Posterior vena cava (tissue), 2 donors: ENCODE measurements at places on chromosomes 2 and 18.

DNA sequence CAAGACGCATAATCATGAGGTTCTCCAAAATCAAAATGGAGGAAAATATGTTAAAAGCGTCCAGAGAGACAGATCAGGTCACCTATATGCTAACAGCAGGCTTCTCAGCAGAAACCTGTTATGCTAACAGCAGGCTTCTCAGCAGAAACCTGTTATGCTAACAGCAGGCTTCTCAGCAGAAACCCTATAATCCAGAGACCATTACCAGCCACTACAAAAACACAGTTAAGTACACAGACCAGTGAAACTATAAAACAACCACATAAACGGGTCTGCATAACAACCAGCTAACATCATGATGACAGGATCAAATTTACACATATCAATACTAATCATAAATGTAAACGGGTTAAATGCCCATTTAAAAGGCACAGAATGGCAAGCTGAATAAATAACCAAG, 1548.4 kb upstream of the TMEFF2 start:
- DNase-seq: no peak

GRCh38 chr18:63037491-63037890, 282.1 kb downstream of the BCL2 start:
- no peak for DNase-seq

DNA sequence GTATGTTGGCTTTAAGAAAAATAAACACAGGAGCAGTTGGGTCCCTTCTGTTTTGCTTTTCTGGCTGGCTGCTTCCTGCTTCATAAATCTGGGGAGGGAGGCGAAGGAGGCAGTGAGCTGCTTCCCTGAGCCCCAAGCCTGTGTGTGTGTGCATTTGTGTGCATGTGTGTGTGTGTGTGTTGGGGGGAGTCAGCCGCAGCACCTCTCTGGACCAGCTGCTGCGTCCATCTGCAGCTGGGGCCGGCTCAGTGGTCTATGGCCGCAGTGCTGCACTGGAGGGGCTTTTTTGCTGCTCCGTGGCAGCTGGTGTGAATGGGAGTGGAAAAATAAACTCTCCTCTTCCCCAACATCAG, 192.3 kb downstream of the RNF144A start:
- no peak for DNase-seq

DNA sequence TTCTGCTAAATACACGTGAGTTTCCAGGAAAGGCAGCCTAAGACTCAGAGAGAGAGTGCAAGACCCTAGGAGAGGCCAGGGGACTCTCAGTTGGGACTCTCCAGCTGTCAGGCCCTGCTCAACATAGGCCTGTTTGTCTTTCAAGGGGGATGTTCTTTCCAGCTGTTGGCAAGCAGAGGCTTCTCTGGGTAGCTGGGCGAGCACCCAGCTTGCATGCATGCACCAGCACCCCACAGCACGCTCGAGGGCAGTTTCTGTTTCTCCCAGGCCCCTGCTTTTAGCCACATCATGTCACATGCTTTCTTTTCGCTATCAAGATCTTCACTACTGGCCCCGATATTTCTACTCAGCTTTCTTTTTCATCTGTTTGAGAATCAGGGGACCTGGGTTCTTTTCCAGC, 479.3 kb upstream of the HS6ST1 start:
- no peak for DNase-seq

- DNase-seq: no peak
These were observed 272.4 kb downstream of the AGAP1 start for GRCh38 chr2:235766278-235766677.

GRCh38 chr2:144459937-144460336, 60.0 kb downstream of the ZEB2 start:
- no peak for DNase-seq

DNA sequence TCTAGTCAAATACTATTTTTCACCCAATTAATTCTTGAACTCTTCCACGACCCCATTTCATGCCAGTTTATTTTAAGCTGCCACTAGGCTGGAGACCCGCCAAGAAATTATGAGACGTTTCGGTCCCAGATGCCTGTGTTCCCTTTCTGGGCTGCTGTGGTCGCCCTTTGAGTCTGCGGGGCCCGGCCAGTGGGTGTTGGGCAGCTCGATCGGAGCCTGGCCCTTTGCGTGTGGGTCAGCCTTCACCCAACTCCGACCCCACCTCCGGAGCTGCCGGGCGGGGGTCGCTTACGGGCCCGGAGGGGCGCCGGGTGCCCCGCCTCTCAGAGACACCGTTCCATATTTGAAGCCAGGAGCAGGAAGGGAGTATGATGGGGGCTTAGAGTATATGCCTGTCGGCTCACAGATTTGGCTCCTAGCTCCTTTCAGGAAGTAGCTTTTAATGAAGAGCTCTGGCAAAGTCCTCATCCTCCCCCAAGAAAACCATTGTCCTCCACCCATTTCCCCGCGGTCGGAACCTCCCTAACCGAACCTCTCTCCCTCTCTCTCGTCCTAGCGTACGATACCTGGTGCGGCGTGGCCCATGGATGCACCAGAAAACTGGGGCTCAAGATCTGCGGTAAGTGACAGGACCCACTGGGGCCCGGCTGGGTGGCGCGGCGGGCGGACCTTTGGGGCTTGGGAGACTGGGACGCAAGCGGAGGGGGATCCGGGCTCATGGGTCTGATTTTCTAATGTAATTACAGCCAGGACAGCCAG, 5.0 kb downstream of the GAD1 start:
- DNase-seq: no peak

- no peak for DNase-seq
These were observed 426.1 kb upstream of the FAM98A start for GRCh38 chr2:34025196-34025595.

- DNase-seq: peak; percentile 84
These were observed 40.4 kb upstream of the FAM124B start for GRCh38 chr2:224442071-224442967.

DNA sequence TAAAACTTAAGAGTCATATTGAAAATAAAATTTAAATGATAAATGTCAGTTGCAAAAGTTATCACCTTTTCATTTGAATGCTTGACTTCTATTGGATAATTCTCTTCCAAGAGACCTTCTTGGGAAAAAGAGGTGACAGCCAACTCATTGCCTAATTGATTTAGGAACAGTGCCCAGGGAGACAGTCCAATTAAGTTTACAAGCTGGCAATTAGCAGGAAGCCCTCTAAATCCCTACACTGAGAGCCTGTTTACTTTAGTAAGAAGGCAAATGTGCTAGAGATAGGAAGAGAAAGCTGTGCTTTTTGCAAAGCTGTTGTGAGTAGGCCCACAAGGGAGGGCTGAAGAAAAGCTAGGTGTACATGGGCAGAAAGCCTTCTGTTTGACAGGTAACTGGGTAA, 189.1 kb downstream of the WDPCP start:
- DNase-seq: no peak

DNA sequence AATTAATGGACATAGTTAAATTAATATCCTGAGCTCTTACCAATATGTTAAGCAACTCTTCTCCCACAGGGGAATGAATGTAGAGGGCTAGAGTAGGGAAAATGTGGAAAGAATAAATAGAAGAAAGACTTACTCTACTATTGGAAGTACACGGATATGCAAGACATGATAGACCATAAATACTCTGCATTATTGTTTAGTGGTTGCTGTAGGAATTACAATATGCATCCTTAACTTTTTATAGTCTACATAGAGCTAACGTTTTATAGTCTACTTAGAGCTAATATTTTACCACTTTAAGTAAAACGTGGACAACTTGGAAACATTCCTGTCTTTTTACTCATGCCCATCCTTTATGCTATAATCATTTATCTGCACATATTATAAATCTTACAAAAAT, 163.8 kb upstream of the GALNT5 start:
- DNase-seq: no peak

DNA sequence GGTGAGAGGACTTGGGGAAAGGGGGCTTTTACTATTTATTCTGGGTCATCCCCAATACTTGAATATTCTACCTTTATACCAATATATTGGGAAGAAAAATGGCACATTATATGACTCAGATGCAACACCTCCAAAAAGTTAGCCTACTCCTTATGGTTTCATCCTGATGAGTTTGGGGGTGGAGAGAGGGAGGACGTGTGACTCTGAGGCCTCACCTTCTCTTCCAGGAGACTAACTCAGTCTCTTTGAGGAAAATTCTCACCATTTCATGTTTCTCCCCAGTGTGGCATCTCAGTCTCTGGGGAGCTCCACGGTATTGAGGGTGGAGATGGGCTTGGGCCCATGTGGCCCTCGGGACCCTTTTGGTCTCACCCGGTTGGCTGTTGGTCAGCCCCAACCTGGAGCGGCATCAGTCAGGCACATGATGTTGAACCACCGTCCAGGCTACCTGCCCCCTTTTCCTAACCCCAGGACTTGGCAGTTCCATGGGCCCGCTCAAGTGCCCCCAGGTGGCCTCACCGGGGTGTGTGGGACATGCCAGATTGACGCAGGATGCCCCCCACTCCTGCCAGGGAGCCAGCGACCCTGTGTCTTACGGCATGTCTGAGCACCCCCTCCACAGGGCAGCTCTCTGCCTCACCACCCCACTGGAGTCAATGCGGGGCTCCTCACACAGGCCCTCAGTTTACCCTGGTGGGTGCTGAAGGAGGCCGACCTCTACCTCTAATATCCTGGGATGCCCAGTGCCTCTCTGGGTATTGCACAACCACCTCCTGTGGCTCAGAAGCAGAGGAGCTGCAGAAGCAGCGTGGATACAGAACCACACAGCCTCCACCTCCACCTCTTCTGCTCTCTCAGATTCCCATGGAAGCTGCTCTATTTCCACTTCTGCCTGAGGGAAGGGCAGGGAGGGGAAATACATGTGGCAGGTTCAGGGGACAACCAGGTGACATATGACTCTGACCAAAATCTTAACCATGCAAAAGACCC, 297.4 kb downstream of the EIPR1 start:
- DNase-seq: peak; percentile 58

DNA sequence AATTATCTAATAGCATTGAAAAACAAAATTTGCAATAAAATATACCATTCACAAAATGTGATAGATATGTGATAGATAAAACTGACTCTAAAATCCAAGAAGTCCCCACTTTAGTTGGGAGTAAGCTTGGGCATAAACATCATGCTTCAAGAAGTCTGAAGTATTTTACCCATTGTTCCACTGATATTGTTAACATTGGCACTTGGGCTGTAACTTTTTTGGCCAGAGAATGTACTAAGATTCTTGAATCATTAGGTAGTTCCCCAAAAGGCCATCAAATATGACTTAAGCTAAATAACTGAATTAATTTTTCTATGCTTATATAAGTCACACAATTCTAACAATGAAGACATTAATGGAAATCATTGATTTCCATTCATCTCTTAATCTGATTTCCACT, 413.6 kb downstream of the CDH2 start:
- no peak for DNase-seq

- DNase-seq: no peak
These were observed 28.0 kb downstream of the RNF144A start for GRCh38 chr2:6945087-6945813.
